ENCODE measurements at places on chromosomes 16 and 17.

DNA sequence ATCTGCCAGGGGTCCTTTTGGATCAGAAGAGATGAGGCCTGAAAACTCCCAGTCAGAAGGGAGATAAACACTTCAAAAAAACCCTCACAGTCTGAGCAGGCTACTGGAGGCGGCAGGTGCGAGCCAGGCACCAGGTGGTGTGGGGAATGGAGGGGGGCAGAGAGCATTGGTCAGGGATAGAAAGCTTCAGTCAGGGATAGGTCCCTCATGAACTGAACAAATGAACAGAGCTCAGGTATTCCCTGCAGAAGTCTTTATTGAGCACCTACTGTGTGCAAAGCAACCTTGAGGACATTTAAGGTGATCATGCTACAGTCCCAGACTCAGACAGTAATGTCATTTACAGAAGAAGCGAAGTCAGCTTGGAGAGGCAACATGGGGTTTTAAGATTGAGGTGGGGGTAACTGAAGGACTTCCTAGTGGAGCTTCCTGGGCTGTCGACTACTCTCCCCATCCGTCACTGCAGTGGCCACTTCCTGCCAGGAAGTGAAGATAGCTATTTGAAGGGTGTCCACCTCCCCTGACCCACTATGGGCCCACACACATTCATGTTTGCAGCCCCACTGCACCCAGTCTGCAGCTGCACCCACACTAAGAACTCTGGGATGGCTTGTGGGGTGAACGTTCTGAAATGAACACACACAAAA, 3.2 kb downstream of the KIFC3 start:
- DNase-seq, result no peak

DNA sequence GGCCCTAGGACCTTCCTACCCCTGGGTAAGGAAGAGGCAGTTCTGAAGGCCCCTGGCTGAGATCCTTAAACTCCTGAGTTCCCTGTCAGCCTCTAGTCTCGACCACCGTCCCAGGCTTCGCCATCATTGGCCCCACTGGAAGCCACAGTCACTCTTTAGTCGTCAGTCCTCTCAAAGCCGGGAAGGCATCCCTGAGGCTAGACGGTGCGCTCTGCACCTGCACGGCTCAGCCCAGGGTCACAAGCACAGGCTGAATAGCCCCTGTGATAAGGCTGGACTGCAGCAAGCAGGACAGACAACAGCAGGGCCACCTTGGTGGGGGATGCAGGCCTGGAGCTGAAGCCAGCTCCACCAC, 3.3 kb upstream of the HEXIM1 start:
- DNase-seq, result no peak

DNA sequence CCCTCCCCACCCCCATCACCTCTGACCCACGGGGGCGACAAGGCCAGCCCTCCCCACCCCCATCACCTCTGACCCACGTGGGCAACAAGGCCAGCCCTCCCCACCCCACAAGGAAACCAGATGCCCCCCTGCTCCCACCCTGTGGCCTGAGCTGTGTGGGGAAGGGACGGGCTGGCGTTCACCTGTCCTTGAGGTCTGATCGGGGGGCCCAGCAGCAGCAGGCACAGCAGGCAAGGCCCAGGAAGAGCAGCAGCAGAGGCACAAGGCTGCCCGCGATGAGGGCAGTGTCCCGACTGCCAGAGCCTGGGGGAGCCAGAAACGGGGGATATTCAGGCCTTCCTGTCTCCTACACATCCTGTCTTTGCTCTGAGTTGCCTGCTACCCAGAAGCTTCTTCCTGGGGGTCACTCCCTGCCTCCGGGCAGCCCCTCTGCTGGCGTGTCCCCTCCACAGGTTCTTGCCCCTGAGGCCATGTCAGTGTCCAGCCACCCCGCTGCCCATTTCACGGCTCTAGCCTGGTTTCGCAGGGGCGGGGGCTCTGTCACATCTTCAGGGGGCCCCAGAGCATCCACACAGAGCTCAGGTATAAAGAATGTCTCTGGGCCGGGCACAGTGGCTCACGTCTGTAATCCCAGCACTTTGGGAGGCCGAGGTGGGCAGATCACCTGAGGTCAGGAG, 6.8 kb downstream of the SCARF1 start:
- DNase-seq, result no peak

DNA sequence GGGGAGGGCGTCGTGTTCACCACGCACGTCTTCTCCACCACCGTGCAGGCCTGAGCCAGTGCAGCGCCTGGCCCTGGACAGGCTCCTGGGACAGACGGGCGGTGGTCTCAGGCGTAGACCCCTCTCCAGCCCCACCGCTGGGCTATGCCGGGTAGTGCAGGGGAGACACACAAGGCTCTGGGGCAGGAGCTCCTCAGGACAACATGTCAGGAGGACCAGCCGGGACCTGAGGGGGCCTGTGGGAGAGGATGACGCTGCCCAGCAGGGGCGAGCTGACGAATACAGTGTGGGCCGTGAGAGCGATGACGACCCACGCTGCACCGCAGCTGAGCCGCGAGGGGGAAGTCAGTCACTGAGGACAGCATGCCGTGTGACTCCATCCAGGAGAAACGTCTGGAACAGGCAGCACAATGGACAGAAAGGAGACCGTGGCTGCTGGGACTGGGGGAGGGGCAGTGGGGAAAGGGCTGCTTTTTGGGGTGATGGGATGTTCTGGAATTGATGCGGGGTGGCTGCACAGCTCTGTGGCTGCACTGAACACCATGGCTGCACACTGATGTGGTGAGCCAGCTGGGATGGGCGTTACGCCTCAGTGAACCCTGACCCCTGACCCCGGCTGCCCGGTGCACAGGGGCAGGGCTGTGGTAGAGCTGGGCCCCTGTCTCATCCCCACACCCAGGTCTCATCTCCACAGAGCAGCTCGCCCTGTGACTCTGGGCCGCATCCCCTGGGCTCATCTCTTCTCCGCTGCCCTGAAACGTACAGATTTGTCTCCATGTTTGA, 20.2 kb downstream of the DNASE1 start:
- DNase-seq, result no peak

DNA sequence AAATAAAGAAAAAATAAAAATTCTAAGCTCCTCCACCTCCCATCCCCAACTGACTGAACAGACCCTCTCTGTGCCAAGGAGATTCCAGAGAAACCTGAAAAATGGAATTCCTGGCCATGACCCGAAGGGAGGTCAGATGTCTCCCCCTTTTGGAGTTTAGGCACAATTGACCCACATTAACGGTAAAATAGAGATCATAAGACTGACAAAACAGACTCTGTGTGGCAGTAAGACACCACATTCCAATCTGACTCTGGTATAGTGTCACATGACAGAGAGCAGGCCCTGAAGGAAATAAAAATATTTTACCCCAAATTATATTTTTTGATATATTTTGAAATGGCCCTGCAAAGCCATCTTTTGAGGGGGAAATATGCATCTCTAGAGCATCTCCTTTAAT, 115.1 kb upstream of the ZKSCAN2 start:
- no peak for DNase-seq

DNA sequence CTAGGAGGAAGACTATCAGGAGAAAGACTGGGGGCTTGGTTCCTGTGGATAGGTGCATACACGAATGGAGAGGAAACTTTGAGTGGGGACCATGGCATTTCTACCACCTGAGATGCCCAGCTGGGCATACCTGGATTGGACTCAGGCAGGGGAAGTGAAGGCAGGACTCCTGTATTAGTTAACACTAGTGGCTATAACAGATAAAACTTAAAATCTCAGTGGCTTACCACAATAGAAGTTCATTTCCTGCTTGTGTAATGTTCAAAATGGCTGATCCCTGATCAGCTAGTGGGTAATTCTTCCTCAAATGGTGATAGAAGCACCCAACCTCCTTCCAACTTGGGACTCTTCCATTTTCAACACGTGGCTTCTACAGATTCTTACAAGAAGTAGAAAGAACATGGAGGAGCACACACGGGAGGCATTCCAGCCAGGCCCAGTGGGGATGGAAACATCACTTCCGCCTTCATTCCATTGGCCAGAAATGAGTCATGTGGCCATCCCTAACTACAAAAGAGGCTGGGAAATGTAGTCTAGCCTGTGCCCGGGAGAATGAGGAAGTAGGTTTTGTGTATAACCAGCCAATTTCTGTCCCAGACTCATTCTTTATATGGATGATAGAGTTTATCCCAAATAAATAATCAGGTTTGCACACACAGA, 112.1 kb downstream of the UTP18 start:
- peak; percentile 92 for DNase-seq

DNA sequence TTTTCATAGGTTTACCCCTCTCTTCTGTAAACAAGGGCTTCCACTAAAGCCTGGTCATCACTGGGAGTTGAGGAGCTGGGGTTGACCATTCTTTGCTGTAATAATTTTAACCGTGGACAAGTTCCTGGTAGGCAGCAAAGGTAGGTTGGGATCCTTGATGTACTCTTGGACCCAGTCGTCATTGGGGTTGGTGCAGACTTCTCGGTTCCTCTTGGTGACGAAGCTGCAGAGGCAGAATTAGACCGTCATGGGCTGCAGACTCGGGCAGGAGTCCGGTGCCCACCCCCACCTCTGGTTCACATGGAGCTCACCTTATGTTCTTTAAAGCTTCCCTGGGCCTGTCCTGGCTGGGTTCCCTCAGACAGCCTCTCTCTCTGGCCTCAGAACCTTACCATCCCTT, 3.8 kb downstream of the CCL16 start:
- DNase-seq, result no peak

DNA sequence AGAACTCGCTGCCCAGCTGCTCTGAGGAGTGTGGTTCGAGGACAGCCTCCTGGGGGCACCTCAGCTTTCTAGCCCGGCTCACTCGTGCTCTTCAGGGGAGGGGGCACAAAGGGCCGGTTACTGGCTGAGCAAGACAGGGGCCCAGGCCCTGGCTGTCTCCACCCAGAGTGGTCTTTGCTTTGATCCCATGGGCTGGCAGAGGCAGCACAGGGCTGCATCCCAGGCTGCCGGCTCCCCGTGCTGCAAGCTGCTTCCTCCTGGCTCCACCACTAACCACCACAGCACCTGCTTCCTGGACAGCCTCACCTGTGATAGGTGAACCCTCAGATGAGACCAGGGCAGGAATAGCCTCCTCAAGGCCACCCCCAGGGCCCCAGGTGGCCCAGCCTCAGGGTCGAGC, 6.8 kb downstream of the SPPL2C start:
- DNase-seq, result no peak

- DNase-seq, result no peak
Observed at GRCh38 chr17:63423963-63424362, 22.1 kb downstream of the CYB561 start.

All from HL-60 (cell line).